ENCODE measurements at places on chromosomes 3 and 15. TPM values are rescaled to one million over a fixed set of nuclear protein-coding genes. Genes with fewer than 3 reads are reported as not detected.

ULK4 gene
- total RNA-seq: 4.3 TPM

SKOR1 gene
- total RNA-seq: 0.40 TPM

POPDC2 gene
- total RNA-seq: 928 TPM

SMCO1 gene
- 18.7 TPM for total RNA-seq

FGD5 gene
- total RNA-seq: 16.8 TPM

LRRIQ4 gene
- not detected for total RNA-seq

Measured in heart right ventricle (tissue), 16 donors.